ENCODE measurements at places on chromosomes 7 and 10.

- DNase-seq, result no peak
These were observed 195.7 kb downstream of the THSD7A start for GRCh38 chr7:11636274-11636673.

- DNase-seq, result no peak
These were observed 36.8 kb upstream of the NUB1 start for GRCh38 chr7:151304856-151305255.

DNA sequence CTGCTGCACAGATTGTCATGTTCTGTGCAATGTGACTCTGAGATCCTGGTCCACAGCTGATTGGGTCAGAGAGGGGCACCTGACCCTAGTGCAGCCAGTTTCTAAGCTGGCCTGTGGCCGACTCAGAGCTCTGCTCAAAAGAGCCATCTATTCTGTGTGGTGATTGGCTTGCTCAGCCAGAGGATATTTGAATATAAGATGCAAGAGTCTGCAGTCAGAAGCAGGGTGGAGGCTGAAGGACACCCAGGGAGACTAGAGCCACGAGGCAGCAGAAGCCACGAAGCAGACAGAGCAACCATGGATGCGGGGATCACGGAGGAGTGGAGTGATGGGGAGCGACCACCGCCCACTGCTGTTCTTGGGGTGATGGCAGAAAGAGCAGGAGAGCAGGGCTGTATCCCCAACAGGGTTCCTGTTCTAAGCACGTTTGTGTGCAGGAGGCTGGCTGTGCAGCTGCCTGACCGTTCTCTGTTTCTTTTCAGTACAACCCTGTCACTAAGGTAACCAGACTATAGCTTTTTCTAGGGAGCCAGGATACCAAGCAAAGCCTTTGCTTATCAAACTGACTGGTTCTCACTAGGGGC, 19.5 kb upstream of the RHEB start:
- no peak for DNase-seq

DNA sequence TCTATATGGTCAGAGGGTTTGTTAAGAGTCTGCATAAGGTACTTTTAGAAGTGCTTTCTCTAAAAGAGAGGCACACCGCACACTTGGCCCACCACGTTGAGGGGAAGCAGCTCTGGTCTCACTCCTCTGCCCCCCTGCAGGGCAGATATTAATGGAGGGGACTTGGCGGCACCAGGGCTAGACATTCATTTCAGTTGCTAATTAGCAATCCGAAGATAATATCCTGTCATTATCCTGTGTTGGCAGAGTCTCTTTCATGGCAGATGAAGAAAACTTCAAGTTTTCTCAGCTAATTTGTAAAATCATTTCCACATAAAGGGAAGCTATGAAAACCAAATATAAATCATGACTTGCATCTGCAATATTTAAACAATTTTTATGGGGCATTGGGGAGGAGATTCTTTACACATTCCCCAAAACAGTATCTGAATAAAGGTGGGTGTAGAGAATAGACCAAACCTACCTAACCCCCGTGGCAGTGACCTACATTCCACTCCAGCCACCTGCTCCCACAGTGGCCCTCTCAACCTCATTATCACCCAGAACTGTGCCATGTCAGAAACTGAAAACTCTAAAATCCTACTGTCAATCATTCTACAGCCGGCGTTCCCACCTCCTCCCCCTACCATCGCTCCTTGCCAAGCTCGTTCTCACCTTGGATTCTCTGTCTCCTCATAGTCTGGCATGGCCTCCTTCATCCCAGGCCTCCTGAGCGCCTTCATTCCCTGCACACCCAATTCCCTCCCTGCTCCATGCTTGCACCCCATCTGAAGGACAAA, 54.1 kb upstream of the STK17A start:
- DNase-seq, result no peak

DNA sequence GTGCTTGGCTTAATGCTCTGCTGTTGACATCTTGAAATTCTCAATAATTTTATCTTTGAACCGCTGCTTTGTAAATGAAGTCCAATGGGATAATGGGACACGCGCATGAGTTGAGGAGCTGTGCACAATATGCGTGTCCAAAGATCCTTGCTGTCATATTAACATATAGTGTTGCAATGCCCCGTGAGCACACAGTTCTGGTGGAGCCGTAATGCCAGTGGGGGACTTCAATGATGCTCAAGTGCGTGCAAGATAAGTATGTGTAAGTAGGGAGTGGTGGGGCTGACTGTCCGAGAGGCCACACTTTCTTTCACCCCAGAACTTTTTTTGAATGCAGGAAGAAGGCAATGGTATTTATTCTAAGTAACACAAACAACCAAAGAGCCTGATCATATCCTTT, 77.4 kb upstream of the HPS1 start:
- DNase-seq, result no peak

DNA sequence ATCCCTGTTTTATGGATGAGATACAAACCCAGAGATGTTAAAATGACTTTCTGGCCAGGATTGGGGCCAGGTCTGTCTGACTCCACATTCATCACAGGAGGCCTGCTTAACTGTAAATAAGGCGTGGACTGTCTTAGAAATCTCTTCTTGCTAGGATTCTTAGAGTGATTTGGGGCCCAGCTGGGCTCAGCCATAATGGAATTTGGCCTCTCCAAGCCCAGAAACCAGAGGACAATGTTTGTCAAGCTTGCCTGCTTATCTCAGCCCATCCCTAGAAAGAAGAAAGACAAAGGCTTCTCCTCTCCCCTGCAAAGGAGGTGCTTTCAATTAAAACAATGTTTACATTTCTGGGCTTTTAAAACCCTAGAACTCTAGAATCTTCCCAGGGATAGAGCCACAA, 2.9 kb downstream of the HABP2 start:
- DNase-seq, result no peak
